K562 (cell line): ENCODE measurements at places on chromosomes 16 and 17.

DNA sequence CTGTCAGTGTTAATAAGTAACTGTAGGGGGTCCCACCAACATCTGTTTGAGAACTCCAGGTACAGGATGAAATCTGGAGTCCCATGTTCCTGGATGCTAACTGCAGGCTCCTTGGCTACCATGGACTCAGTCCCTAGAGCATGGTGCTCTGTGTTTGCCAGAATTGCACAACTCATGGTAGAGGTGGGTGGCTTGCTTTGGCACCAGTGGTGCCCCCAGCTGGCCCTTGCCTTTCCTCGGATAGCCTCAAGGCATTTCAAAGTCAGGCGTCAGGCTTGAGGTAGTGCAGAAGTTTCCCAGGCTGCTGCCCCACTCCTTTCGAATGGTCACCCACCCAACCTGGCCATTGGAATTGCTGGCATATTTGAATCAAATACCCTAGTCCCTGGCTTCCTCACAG lies 179.9 kb downstream of the RBFOX1 start:
- no peak for DNase-seq

- peak; percentile 68 for DNase-seq
Measured at GRCh38 chr17:29592850-29593551, at the start of gene ANKRD13B. Gene ANKRD13B, plus strand, starts transcription at chr17:29593132. Its CDS starts 490 bp downstream, at chr17:29593622.

DNA sequence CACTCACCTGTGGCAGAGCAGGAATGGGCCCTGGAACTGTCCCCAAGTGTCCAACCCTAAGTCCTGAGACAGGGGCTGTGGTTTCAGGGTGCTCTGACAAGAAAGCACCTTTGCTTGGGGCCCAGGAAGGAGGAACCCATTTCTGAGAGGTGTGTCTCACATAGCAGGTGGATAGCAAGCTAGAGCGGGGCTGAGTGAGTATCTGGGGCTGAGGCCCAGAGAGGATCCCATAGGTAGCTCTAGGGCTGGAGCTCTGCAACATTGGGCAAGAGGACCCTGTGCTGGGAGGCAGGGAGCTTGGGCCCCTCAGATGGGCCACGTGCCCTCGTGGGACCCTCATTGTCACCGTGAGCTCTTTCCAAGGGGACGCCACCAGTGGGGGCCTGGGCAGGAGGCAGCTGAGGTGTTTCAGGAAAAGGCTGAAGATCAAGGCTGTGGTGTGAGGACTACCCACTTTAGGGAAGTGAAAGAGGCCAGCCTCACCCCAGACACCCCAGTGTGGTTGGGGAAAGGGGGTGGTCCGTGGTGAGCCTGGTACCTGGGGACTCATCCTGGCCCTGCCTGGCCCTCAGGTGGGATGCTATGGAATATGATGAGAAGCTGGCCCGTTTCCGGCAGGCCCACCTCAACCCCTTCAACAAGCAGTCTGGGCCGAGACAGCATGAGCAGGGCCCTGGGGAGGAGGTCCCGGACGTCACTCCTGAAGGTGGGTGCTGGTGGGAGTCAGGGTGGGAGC lies 5.3 kb downstream of the DEF8 start:
- no peak for DNase-seq

- no peak for DNase-seq
Measured at GRCh38 chr17:73562896-73563295, 81.3 kb downstream of the SDK2 start.

DNA sequence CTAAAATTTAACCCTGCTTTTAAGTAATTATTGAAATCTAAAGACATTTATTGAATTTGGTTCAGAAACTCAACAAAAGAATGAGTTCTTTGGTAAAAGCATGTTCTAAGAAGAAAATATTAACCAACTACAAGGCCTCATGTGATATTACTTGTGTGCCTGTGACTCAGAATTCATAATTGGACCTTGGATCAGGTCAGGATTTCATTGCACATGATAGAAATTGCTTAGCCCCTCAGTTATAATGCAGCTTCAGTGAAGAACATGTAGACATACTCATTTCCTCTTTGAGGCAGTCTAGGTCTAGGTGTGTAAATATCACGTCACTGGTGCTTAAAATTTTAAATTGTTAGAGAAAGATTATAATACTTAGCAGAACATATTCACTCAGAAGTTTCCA lies 410.0 kb upstream of the SOX9 start:
- no peak for DNase-seq

- no peak for DNase-seq
Measured at GRCh38 chr17:36147601-36148000, 28.8 kb downstream of the TBC1D3B start.

GRCh38 chr17:44607836-44608690 lies 48.2 kb upstream of the MEIOC start:
- no peak for DNase-seq

DNA sequence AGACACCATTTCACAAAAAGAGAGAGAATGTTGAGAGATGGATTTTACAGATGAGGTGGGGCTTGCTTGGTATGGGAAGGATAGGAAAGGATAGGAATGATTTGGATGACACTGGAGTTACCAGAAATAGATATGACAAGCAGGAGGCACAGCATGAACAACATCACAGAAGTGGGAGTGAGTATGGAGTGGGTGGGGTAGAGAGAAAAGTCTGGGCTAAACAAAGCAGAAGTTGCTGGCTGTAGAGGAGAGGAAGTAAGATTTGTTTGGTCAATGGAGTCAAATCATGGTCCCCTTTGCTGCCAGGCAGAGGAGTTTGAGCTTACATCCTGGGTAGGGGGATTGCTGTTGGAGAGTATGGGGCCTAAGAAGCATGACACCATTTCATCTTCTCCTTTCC lies 101.7 kb downstream of the VAT1L start:
- DNase-seq = no peak

GRCh38 chr17:47684025-47684424 lies 9.9 kb upstream of the TBKBP1 start:
- DNase-seq = no peak
